Aorta (tissue), 5 donors: ENCODE measurements at places on chromosomes 7 and 10. TPM values are rescaled to one million over a fixed set of nuclear protein-coding genes. Genes with fewer than 3 reads are reported as not detected.

- no peak overlapping the region for H3K4me3 ChIP-seq
- no peak overlapping the region for H3K27ac ChIP-seq
- H3K36me3 ChIP-seq: peaks cover 11% of the 10 kb centered on the region
- no peaks in the 10 kb centered on the region for H3K27me3 ChIP-seq
These were observed 30.7 kb downstream of the ZNF777 start for GRCh38 chr7:149430192-149430591.

GRCh38 chr10:58358947-58359346 lies 24.1 kb downstream of the UBE2D1 start:
- no peaks in the 10 kb centered on the region for H3K36me3 ChIP-seq
- H3K27me3 ChIP-seq: no peaks in the 10 kb centered on the region
- no peaks in the 10 kb centered on the region for H3K4me1 ChIP-seq
- no peak for DNase-seq
- H3K27ac ChIP-seq: no peak overlapping the region

ECHDC3 gene
- 7.3 TPM for total RNA-seq

DNA sequence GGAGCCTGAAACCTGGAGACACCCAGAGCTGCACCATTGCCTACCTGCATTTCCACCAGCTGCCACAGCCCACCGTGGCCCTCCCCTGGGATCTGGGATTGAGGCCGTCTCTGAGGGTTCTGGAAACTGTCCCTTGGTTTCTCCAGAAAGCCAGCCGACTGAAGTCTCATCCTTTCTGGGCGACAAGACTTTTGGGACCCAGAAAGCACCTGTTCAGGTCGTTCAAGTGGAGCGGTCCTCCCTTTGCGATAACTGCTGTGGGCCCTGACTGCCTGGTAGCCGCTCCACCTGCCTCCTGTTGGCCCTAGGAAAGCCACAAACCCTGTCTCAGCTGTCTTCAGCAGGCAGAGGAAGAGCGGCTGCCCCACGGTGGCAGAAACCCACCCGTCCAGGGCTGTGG lies 346.0 kb upstream of the MKI67 start:
- no peaks in the 10 kb centered on the region for H3K27me3 ChIP-seq
- H3K27ac ChIP-seq: no peak overlapping the region
- no peak overlapping the region for H3K4me3 ChIP-seq
- H3K36me3 ChIP-seq: no peaks in the 10 kb centered on the region
- DNase-seq: peak; percentile 43

DNA sequence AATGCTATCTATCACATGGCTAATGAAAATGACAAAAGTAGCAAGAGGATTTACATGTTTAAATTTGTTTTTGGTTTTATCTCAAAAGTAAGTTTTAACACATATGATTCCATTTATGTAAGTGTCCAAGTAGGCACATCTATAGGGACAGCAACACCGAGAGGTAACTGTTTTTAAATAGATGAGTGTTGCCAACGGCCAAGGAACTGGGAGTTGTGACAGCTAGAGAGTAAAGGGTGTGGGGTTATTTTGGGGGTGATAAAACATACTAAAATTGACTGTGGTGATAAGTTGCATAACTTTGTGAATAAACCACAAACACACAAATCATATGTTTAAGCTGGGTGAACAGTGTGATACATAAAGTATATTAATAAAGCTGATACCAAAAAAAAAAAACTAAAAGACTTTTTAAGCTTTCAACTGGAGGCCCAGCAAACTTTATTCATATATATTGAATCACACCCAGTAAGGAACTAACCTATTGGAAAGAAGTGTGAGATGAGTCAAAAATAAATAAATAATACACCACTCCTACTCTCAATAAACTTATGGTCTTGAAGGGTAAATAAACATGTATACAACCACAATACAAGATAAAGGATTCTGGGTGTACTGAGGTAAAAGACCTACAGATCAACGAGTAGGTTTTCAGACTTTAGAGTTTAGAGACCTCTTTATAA lies 33.0 kb downstream of the LRRC72 start:
- no peaks in the 10 kb centered on the region for H3K27me3 ChIP-seq
- DNase-seq: no peak
- no peak overlapping the region for H3K4me3 ChIP-seq
- no peaks in the 10 kb centered on the region for H3K4me1 ChIP-seq
- no peak overlapping the region for H3K27ac ChIP-seq

- H3K4me1 ChIP-seq: no peaks in the 10 kb centered on the region
- no peaks in the 10 kb centered on the region for H3K36me3 ChIP-seq
- peak; percentile 51 for DNase-seq
- H3K27ac ChIP-seq: no peak overlapping the region
- no peak overlapping the region for H3K4me3 ChIP-seq
These were observed 158.3 kb upstream of the PPP2R2D start for GRCh38 chr10:131742500-131742951.

- H3K27me3 ChIP-seq: no peaks in the 10 kb centered on the region
- no peak overlapping the region for H3K27ac ChIP-seq
- H3K36me3 ChIP-seq: no peaks in the 10 kb centered on the region
- H3K4me3 ChIP-seq: no peak overlapping the region
These were observed 464.3 kb upstream of the ADARB2 start for GRCh38 chr10:2201534-2202099.

DNA sequence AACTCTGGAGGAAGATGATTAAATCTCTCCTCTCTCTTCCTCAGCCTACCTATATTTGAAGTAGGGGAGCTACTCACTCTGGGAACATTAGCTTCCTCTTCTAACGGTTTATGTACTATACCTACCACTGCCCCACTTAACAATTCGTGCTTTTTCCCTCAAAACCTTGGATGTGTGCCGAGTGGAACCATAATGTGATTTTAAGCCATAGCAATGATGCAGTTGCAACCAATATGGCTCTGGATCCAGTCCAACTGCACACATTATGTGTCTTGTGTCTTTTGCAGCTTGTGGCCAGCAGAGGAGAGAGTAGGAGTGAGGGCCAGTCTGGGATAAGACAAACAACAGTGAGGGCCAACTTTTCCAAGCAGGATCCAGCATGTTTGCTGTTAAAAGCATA lies 170.7 kb downstream of the GATA3 start:
- H3K4me1 ChIP-seq: no peaks in the 10 kb centered on the region
- no peak for DNase-seq
- no peaks in the 10 kb centered on the region for H3K27me3 ChIP-seq
- no peak overlapping the region for H3K27ac ChIP-seq
- no peaks in the 10 kb centered on the region for H3K36me3 ChIP-seq

DNA sequence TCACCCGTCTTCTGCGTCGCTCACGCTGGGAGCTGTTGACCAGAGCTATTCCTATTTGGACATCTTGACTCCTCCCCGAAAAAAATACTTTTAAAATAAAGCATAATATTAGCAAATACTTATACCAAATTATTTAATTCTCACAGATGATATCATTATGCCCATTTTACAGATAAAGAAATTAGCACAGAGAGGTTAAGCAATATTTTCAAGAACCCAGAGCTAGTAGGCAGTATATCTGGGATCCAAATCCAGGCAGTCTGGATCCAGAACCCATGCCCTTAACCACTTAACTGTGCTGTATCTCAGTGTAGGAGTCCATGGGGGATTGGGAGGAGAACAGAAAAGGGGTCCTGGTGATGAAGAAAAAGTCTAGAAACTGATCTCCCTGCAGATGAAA lies 6.1 kb downstream of the IQUB start:
- H3K36me3 ChIP-seq: no peaks in the 10 kb centered on the region
- no peak overlapping the region for H3K27ac ChIP-seq
- DNase-seq: no peak
- H3K27me3 ChIP-seq: no peaks in the 10 kb centered on the region

AKR1E2 gene
- total RNA-seq: 20.8 TPM

GRCh38 chr7:3896169-3896765 lies 595.2 kb downstream of the SDK1 start:
- H3K27me3 ChIP-seq: no peaks in the 10 kb centered on the region
- DNase-seq: no peak
- no peaks in the 10 kb centered on the region for H3K36me3 ChIP-seq
- peaks cover 3% of the 10 kb centered on the region for H3K4me1 ChIP-seq
- no peak overlapping the region for H3K4me3 ChIP-seq

LDB3 gene
- total RNA-seq: 67.9 TPM

GRCh38 chr10:73998929-73999691 lies 1.2 kb downstream of the VCL start:
- peak; percentile 78 for DNase-seq
- H3K36me3 ChIP-seq: no peaks in the 10 kb centered on the region
- peak overlapping the region; percentile 86 for H3K4me3 ChIP-seq
- H3K27me3 ChIP-seq: no peaks in the 10 kb centered on the region
- H3K4me1 ChIP-seq: peaks cover 5% of the 10 kb centered on the region

PNLIPRP1 gene
- 1.4 TPM for total RNA-seq

PLAC9 gene
- total RNA-seq: 113 TPM

- no peaks in the 10 kb centered on the region for H3K27me3 ChIP-seq
- no peak overlapping the region for H3K4me3 ChIP-seq
- no peak for DNase-seq
- no peaks in the 10 kb centered on the region for H3K36me3 ChIP-seq
These were observed 362.8 kb downstream of the SFMBT2 start for GRCh38 chr10:7048061-7048460.

GRCh38 chr10:69960988-69961880 lies 91.4 kb upstream of the MACROH2A2 start:
- no peak overlapping the region for H3K27ac ChIP-seq
- peaks cover 3% of the 10 kb centered on the region for H3K36me3 ChIP-seq
- H3K4me3 ChIP-seq: no peak overlapping the region
- no peak for DNase-seq
- H3K27me3 ChIP-seq: no peaks in the 10 kb centered on the region

GRCh38 chr10:61052469-61053205 lies 108.7 kb upstream of the RHOBTB1 start:
- H3K4me3 ChIP-seq: no peak overlapping the region
- no peak overlapping the region for H3K27ac ChIP-seq
- no peaks in the 10 kb centered on the region for H3K27me3 ChIP-seq
- H3K36me3 ChIP-seq: no peaks in the 10 kb centered on the region
- DNase-seq: no peak

- H3K27me3 ChIP-seq: no peaks in the 10 kb centered on the region
- no peaks in the 10 kb centered on the region for H3K4me1 ChIP-seq
- no peaks in the 10 kb centered on the region for H3K36me3 ChIP-seq
These were observed 251.6 kb downstream of the DIP2C start for GRCh38 chr10:437698-438490.

- H3K27me3 ChIP-seq: no peaks in the 10 kb centered on the region
- no peak for DNase-seq
- no peak overlapping the region for H3K4me3 ChIP-seq
- H3K27ac ChIP-seq: no peak overlapping the region
- no peaks in the 10 kb centered on the region for H3K4me1 ChIP-seq
These were observed 32.0 kb downstream of the PSMC2 start for GRCh38 chr7:103379270-103379975.

PSPH gene
- total RNA-seq: 5.7 TPM

GRCh38 chr10:119404719-119405519 lies 137.6 kb downstream of the RGS10 start:
- DNase-seq: no peak
- no peaks in the 10 kb centered on the region for H3K27me3 ChIP-seq
- no peak overlapping the region for H3K27ac ChIP-seq
- H3K36me3 ChIP-seq: no peaks in the 10 kb centered on the region
- H3K4me3 ChIP-seq: no peak overlapping the region
- H3K4me1 ChIP-seq: no peaks in the 10 kb centered on the region

DNA sequence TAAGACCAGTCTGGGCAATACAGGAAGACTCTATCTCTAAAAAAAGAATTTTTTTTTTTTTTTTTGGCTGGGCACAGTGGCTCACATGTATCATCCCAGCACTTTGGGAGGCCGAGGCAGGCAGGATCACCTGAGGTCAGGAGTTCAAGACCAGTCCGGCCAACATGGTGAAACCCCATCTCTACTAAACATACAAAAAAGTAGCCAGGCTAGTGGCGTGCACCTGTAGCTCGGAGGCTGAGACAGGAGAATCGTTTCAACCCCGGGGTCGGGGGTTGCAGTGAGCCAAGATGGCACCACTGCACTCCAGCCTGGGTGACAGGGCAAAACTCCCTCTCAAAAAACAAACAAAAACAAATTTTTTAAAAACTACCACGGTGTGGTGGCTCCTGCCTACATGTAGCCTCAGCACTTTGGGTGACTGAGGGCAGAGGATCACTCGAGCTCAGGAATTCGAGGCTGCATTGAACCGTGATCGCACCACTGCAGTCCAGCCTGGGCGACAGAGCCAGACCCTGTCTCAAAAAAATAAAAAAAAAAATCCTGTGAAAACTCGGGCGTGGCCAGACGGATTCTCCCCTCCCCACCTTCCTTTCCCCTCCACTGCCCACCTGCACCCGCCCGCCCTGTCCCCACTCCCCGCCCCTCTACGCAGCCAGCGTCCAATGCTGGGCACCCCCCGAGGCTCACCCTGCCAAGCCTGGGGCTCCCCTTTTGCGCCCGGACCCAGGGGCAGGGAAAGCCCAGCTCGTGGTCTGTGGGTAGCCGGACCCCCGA lies 745 bp upstream of the ORAI2 start:
- H3K4me3 ChIP-seq: peak overlapping the region; percentile 73
- no peaks in the 10 kb centered on the region for H3K27me3 ChIP-seq
- H3K27ac ChIP-seq: no peak overlapping the region
- no peaks in the 10 kb centered on the region for H3K36me3 ChIP-seq
- no peaks in the 10 kb centered on the region for H3K4me1 ChIP-seq
- DNase-seq: no peak

BAIAP2L1 gene
- 1.8 TPM for total RNA-seq

- no peak overlapping the region for H3K27ac ChIP-seq
- H3K36me3 ChIP-seq: no peaks in the 10 kb centered on the region
- DNase-seq: no peak
- H3K4me3 ChIP-seq: no peak overlapping the region
These were observed 17.7 kb downstream of the GIMAP5 start for GRCh38 chr7:150754951-150755350.

PRPS1L1 gene
- not detected for total RNA-seq

GRCh38 chr10:62183857-62184795 lies 84.5 kb downstream of the RTKN2 start:
- H3K4me1 ChIP-seq: no peaks in the 10 kb centered on the region
- no peaks in the 10 kb centered on the region for H3K27me3 ChIP-seq
- no peak overlapping the region for H3K27ac ChIP-seq
- H3K36me3 ChIP-seq: no peaks in the 10 kb centered on the region
- DNase-seq: no peak
- H3K4me3 ChIP-seq: no peak overlapping the region

- no peaks in the 10 kb centered on the region for H3K36me3 ChIP-seq
- no peak overlapping the region for H3K4me3 ChIP-seq
- H3K27me3 ChIP-seq: no peaks in the 10 kb centered on the region
- no peaks in the 10 kb centered on the region for H3K4me1 ChIP-seq
These were observed 70.5 kb downstream of the SH3PXD2A start for GRCh38 chr10:103784723-103785418.

CCAR1 gene
- 49.4 TPM for total RNA-seq

DNA sequence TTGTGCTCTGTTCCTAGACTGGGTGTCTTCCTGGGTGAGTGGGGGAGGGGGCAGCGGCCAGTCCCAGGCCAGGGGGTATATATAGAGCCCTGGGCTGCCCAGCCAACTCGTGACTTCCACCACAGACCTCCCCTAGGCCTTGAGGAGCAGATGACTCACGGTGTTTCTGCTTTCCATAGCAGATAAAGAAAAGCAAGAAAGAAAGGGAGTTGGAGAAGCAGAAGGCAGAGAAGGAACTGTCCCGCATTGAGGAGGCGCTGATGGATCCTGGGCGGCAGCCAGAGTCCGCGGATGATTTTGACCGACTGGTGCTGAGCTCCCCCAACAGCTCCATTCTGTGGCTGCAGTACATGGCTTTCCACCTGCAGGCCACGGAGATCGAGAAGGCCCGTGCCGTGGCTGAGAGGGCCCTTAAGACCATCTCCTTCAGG lies 10.1 kb downstream of the CALHM2 start:
- peaks cover 2% of the 10 kb centered on the region for H3K4me1 ChIP-seq
- H3K27ac ChIP-seq: no peak overlapping the region
- H3K27me3 ChIP-seq: no peaks in the 10 kb centered on the region

RBP3 gene
- not detected for total RNA-seq

GRCh38 chr7:81410471-81411117 lies 359.3 kb downstream of the HGF start:
- no peaks in the 10 kb centered on the region for H3K36me3 ChIP-seq
- H3K4me3 ChIP-seq: no peak overlapping the region
- no peak for DNase-seq
- no peaks in the 10 kb centered on the region for H3K27me3 ChIP-seq
- no peak overlapping the region for H3K27ac ChIP-seq
